ENCODE measurements at places on chromosomes 4 and X.

- no peak for DNase-seq
Observed at GRCh38 chr4:41050880-41051775, 163.2 kb downstream of the APBB2 start.

GRCh38 chrX:134619838-134620237 is 38.4 kb downstream of the PLAC1 start:
- no peak for DNase-seq

DNA sequence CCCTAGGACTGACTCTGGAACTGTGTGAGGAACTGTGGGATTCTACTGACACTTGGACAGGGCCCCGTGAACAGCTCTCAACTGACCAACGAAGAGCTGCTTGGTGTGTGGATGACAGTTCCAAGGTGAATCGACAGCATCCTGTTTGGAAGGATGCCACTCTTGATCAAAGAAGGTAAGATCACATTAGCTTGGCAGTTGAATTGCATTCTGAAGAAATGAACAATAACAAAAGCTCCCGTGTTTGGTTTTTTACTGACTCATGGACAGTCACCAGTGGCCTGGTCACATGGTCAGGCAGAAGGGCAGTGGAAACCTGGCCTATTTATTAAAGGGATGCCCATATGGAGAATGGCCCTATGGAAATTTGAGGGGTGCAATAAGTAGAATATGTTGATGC is 33.1 kb upstream of the GPR34 start:
- DNase-seq, result no peak

GRCh38 chr4:147840838-147841738 is 109.2 kb downstream of the ARHGAP10 start:
- no peak for DNase-seq

DNA sequence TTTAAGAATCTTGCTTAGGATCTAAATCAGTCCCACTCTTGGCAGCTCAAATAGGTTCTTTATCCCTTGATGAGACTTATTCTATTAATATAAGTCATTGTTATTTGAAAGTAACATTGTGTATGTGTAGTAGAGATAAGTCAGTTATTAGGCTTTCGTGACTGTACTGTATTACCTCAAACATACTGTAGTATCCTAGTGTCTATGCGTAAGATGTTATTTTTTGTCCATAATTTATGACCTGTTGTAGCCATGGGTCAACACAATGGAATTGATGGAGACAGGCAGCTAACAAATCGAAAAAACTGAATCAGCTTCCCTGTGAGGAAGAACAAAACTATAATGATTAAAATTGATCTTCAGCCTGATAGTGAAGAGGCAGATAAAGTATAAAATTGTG is 41.8 kb downstream of the CLCN3 start:
- DNase-seq, result no peak

DNA sequence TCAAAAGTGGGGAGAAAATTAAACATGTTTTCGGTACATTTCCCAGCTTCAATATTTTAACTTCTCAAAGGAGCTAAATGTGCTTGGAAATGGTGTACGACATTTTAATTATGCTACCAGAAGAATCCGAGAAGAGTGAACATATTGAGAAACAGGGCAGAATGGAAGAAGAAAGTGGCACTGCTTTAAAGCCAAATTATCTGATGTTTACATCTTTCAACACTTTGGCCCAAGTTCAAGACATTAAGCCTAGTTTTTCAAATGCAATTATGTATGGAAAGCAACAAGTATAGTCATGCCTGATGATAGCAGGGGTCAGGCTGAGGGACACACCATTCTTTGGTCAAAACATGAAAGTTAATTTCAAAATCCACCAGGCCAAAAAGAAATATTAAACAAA is 577.9 kb upstream of the ZFP42 start:
- DNase-seq, result no peak

DNA sequence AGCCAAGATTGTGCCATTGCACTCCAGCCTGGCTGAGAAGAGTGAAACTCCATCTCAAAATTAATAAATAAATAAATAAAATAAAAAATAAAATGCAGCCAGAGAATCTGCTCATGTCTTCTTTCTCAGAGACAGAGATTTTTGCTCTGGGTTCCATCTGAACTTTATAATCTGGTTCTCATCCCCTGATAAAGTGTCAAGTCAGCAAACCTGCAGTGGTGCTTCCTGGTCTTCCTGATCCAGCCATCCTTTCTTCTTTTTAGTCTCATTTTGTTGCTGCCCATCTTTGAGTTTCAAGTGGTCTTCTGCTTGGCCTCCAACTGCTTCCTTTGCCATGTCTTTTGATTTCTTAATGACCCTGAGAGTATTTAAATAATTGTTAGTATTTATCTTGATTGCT is 24.1 kb downstream of the MAP7D3 start:
- DNase-seq, result no peak

DNA sequence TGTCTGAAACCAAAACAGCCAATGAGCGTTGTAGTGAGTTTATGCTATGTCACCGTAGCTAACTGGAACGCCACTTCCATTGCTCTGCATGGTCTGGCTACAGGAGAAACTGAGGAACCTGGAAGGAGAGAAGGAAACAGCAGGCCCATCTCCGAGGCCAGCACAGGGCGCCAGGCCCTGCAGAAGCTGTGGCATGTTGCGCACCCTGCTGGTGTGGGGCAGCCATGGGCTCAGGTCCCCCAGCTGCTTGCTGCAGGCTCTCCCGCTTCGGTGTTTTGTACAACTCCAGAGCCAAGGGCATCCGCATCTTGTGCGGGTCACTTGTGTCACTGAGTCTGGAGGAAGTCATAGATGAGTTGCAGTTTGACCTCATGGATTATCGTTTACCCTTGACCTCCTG is 89.2 kb downstream of the AFAP1 start:
- no peak for DNase-seq
